ENCODE measurements at places on chromosomes 3 and 15.
A peak's percentile ranks its signal among the peaks of the same experiment; 100 is the strongest.

DNA sequence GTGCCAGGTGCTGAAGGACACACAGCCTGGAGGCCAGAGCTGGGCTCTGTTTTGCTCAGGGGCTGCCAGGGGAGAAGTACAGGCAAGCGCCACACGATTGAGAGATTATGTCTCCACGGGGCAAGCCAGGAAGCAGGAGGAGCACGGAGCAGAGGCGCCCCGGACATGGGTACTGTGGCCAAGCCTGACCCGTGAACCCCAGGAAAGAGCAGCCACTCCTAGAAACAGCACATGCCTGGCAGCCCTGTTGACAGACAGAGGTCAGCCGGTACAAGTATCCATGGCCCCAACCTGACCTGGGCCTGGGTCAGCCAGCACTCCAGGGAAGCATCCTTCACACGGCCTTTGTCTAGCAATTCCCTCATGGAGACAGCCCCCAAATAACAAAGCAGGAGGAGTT lies 89.4 kb downstream of the ADAMTS17 start:
- DNase-seq = no peak

GRCh38 chr3:43907508-43907858 lies 216.7 kb downstream of the ABHD5 start:
- no peak for DNase-seq

GRCh38 chr3:123449102-123449996 lies 459 bp upstream of the ADCY5 start:
- DNase-seq = peak; percentile 14

- no peak for DNase-seq
Measured at GRCh38 chr15:60815321-60815720, 336.4 kb upstream of the ICE2 start.

DNA sequence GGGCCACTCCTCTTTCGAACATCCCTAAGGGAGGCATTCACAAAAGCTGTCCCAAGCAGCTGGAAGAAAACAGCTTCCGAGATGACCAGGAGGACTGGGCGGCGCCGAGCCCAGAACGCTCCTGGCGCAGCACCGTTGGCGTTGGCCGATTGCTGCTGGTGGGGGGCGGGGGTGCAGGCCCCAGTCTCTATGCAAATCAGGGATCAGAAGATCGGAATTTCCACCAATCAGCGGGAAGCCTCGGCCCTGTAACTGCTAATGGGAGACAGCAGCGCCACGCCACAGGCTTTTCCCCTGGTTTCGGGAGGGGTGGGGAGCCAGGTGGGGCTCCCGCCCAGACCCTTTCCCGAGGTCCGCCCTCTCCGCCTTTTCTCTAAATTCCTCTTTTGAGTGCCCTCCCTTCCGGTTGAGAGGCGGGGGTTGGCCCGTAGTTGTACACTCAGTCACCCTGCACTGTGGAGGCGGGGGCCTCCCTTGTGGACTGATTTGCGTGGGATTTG lies 27.0 kb downstream of the HMCES start:
- peak; percentile 81 for DNase-seq

DNA sequence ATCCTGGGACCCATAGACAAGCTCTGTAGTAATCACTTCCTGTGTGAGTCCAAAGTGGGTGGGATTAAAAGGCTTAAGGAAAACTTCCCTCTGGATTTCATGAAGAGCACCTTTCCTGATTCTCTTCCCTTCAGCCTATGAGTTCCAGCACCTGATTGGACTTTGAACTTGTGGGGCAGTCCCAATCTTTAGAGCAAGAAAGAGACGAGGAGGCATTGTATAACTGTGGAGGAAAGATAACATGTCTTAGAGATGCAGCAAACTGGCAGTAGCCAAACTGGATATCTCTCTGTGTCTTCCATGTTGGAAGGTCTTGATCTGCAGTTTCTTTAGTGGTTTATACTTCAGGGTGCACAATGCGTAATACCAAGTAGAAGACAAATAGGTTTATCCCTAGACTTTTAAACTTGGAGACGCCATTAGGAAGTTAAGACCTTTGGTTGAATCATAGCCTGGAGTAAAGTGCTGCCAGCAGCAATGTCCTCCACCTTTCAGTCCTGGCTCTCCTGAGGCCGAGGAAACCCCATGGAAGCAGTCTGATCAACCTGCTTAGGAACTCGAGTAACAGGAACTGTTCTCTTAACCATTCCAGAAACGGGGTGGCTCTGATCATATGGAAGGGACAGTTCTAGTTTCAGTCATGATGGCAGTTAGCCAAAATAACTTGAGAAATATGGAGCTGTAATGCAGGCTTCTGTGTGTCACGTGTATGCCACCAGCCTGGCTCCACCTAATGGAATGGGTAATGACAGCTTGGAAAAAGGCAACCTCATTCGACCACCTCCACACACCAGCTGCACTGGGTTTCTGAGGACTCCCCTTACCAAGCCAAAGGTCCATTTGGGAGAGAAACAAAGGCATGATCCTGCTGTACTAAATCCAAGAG lies 4.7 kb downstream of the EIF1B start:
- DNase-seq = peak; percentile 26

DNA sequence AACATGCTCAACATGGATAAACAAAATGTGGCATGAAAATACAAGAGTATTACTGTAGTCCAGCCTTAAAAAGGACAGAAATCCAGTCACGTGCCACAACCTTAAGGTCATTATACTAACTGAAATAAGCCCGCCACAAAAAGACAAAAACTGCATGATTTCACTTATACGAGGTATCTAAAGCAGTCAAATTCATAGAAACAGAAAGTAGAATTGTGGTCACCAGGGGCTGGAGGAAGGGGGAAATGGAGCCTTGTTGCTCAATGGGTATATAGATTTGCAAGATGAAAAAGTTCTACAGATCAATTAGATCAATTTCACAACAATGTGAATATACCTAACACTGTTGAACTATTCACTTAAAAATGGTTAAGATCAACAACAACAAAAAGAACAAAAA lies 7.4 kb downstream of the GLB1 start:
- no peak for DNase-seq

DNA sequence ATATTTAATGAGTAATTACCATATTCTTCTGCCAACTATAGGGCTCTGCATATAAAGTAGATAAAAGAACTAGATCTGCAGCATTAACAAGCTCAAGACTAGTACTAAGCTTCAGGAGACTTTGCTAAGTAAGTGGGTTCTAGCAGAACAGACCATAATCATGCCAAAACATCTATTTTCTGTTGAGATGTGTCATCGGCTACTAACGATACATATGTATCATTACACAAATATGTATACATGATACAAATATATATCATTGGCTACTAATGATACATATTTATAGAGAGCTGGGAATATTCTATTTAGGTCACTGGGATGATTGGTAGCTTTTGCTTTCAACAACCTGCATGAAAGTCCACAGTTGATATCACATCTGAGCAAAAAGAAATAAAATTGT lies 185.8 kb upstream of the DCBLD2 start:
- DNase-seq = peak; percentile 22

DNA sequence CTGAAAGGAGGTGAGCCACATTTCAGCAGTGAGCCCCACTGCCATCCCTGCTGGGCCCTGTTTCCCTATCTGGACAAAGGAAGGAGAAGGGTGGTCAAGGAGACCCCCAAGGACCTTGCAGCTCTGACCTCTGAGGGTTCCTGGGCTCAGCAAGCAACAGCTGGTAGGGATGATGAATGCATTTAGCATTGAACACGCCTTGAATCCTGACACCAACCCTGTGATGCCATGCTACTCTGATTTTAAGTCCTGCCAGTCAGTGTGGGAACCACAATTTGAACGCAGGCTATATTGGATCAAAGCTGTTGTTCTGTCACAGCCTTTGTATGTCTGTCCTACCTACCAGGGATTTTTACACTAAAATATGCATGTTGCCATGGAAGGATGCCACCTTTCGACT lies 6.5 kb downstream of the MPI start:
- DNase-seq = no peak

DNA sequence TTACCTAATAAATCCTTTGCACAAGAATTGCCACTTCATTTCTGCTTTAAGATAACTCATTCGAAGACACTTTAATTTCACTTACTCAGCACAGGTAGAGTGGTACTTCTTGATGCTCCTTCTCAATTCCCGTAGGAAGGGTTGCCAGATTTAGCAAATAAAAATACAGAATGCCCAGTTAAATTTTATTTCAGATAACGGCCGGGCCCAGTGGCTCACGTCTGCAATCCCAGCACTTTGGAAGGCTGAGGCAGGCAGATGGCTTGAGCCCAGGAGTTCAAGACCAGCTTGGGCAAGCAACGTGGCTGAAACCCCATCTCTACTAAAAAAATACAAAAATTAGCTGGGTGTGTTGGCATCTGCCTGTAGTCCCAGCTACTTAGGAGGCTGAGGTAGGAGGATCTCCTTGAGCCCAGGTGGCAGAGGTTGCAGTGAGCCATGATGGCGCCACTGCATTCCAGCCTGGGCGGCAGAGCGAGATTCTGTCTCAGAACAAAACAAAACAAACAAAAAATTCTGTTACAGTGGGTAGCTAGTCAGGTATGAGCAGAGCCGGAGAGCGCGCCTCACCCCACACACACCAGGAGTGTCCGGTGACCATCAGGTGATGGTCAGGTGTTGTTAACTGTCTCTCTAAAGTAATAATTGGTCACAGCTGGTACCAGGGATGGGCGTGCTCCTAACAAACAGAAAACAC lies 92.8 kb downstream of the DNAH12 start:
- no peak for DNase-seq

DNA sequence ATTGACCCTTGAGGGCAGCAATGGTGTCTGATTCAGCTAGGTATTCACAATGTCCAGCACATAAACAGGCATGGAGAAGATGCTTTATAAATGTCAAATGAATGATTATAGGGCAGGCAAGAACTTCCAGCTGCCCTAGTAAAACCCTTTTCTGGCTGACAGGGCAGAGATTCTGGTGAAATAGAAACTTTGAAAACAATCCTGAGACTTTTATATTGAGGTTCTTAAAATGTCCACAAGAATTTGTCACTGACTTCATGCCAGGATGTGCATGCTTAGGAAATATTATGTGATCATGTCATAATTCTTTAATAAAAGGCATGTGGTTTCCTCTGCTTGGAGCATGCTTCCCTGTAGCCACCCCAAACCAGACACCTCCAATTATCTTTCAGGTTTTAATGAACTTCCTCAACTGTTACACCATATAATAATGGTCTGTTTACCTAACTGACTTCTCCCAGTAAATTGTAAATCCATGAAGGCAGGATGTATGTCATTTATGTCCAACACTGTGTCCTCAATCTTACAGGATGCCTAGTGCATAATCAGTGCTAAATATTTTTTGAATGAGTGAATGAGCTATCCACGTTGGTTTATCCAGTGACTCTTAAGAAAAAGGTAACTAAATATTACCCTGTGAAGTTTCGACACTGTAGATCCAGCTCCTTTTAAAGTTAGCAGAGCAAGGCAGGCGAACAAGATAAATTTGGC lies 43.4 kb upstream of the CLRN1 start:
- peak; percentile 73 for DNase-seq

DNA sequence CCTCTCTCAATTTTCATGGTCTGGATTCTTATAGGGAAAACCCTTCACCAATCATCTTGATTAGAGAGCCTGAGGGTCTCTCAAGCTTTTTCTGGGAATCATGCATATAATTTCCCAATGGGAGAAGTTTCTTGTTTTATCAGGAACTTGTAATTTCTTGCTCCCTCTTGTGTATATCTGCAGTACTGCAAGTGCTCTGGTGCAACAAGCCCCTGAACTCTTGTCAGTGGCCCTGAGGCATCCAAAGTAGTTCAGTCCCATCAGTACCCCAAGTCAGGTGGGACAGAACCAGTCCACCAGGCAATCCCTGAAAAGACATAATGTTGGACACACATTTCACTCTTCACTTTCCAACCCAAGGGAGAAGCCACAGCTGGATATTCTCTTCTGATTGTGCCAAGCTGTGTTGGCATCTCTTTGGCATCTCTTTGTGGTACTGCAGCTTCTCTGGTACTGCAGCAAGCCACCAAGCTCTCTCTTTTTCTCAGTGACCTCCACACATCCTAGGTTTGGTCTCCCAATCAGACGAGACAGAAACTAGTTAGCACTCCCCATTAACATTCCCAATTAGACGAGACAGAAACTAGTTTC lies 214.5 kb downstream of the ZIC4 start:
- peak; percentile 67 for DNase-seq

DNA sequence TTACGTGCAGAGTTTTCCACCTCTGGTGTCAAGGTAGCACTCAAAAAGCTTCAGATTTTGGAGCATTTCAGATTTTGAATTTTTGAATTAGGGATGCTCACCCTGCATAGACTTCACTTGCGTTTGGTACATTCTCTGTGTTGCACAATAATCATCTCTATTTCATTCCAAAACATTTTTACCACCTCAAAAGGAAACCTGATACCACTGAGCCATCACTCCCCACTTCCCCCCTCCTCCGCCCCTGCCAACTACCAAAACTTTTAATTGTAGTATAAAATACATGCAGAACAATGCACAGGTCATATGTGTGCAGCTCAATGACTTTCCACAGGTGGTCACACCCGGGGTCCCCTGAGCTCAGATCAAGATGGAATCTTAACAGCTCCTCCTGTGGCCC lies 208.8 kb downstream of the SV2B start:
- DNase-seq = no peak

- DNase-seq = no peak
Measured at GRCh38 chr3:73177827-73178226, 116.4 kb downstream of the EBLN2 start.

GRCh38 chr3:67382536-67382935 lies 271.9 kb downstream of the SUCLG2 start:
- peak; percentile 51 for DNase-seq

Measured in fibroblast of skin of right quadriceps (primary cell).